ENCODE measurements at places on chromosomes 4 and X. TPM values are rescaled to one million over a fixed set of nuclear protein-coding genes. Genes with fewer than 3 reads are reported as not detected.
A peak's percentile ranks its signal among the peaks of the same experiment; 100 is the strongest.

The ZCCHC12 gene
- not detected for total RNA-seq

The F9 gene
- not detected for total RNA-seq

The PLAC1 gene
- total RNA-seq, result not detected

The ODAM gene
- total RNA-seq, result not detected

The DIPK2B gene
- not detected for total RNA-seq

The PRDM8 gene
- 19.8 TPM for total RNA-seq

The EGFL6 gene
- total RNA-seq, result not detected

The AMBN gene
- total RNA-seq, result not detected

GRCh38 chr4:54473077-54473545, 184.6 kb upstream of the KIT start:
- H3K27ac ChIP-seq, result no peak overlapping the region
- no peaks in the 10 kb centered on the region for H3K27me3 ChIP-seq
- no peak for DNase-seq
- H3K4me3 ChIP-seq, result no peak overlapping the region
- no peaks in the 10 kb centered on the region for H3K36me3 ChIP-seq

DNA sequence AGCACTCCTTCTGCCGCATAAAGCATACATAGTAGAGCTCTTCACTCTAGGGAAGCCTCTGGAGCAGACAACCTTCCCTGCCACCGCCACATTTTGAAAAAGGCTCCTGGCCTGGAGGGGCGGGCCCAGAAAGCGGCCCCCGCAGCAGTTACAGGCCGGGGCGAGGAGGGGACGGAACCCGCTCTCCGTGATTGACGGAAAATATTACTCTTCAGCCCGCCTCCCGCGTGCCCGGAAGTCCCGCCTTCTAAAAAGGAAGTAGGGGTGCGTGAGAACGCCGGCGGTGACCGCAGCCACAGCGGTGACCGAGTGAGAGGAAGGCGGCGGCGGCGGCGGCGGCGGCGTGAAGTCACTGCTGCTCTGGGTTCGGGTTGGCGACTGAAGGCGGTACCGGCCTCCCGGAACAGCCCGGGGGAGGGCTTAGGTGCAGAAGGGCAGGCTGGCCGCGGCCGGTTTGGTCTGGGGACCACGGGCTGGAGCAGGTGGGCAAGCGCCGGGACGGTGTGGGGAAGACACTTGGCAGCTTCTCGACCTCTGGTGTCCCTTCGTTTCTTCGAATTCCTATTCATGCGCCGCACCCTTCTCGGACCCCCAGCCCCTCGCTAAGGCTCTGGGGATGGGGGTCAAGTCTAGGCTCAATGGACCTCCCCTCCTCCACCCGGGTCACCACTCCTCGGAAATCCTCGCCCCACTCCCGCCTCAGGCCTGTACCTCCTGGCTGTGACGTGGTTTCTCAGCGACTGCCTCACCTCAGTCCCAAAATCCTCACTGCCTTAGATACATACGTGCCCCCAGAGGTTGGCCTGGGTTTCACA, at the start of gene HCCS:
TSS of gene HCCS (plus strand) at position 296 of the 815 bp plus-strand sequence. CDS start 729 bp downstream, outside the sequence.
- peak; percentile 82 for DNase-seq
- H3K4me3 ChIP-seq, result peak within 1 kb of the TSS; percentile 86
- peak within 1 kb of the TSS; percentile 93 for H3K27ac ChIP-seq
- no peaks in the 10 kb centered on the region for H3K27me3 ChIP-seq

GRCh38 chr4:57426779-57427395, 316.7 kb upstream of the IGFBP7 start:
- DNase-seq, result peak; percentile 2
- H3K27me3 ChIP-seq, result no peaks in the 10 kb centered on the region
- no peaks in the 10 kb centered on the region for H3K4me1 ChIP-seq

DNA sequence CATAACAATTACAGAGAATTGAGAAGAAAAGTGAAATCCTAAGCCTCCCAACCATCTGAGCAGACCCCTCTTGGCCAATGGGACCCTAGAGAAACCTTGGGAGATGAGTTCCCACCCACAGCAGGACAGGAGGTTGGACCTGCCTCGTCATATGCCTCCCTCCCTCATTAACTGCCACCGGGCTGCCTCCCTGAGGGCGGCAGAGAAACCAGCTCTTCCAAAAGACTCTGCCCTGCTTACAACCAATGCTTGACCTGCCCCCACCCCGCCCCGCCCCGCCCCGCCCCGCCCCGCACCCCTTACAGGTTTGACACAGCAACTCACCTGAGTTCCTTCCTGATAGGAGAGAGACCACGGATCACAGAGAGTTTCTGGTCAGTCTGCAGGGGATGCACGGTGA, 86.1 kb downstream of the ADRA2C start:
- no peaks in the 10 kb centered on the region for H3K4me1 ChIP-seq
- DNase-seq, result no peak
- H3K4me3 ChIP-seq, result no peak overlapping the region
- H3K36me3 ChIP-seq, result no peaks in the 10 kb centered on the region
- no peaks in the 10 kb centered on the region for H3K27me3 ChIP-seq

GRCh38 chrX:144616317-144616716, 631.0 kb upstream of the SPANXN1 start:
- no peaks in the 10 kb centered on the region for H3K27me3 ChIP-seq
- DNase-seq, result no peak
- H3K4me3 ChIP-seq, result no peak overlapping the region
- no peaks in the 10 kb centered on the region for H3K36me3 ChIP-seq

GRCh38 chr4:153764601-153765368, 5.0 kb upstream of the RNF175 start:
- H3K4me3 ChIP-seq, result no peak overlapping the region
- no peak overlapping the region for H3K27ac ChIP-seq
- no peak for DNase-seq

GRCh38 chrX:8404926-8405325, 59.7 kb upstream of the VCX3B start:
- no peak overlapping the region for H3K27ac ChIP-seq
- no peak for DNase-seq
- no peaks in the 10 kb centered on the region for H3K4me1 ChIP-seq
- H3K4me3 ChIP-seq, result no peak overlapping the region

DNA sequence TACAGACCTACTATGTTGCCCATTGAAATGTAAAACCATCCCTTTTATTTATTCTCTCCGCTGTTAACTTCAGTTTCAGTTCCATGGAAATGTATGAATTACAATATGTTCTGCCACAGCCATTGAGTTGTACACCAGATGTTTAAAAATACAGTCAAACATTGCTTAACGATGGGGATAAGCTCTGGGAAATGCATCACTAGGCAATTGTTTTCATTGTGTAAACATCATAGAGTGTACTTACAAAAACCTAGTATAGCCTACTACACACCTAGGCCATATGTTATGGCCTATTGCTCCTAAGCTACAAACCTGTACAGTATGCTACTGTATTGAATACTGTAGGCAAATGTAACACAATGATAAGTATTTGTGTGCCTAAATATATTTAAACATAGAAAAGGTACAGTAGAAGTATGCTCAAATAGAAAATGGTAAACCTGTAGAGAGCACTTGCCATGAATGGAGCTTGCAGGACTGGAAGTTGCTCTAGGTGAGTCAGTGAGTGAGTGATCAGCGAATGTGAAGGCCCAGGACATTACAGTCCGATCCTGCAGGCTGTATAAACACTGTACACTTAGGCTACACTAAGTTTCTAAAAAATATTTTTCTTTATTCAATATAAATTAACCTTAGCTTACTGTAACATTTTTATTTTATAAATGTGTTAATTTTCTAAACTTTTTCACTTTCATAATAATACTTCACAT, 2.7 kb upstream of the PF4V1 start:
- H3K4me1 ChIP-seq, result no peaks in the 10 kb centered on the region
- no peak overlapping the region for H3K27ac ChIP-seq
- no peak overlapping the region for H3K4me3 ChIP-seq
- DNase-seq, result no peak

GRCh38 chr4:166655231-166655630, 579.1 kb downstream of the SPOCK3 start:
- no peaks in the 10 kb centered on the region for H3K4me1 ChIP-seq
- H3K27ac ChIP-seq, result no peak overlapping the region
- no peaks in the 10 kb centered on the region for H3K27me3 ChIP-seq
- no peak for DNase-seq
- no peaks in the 10 kb centered on the region for H3K36me3 ChIP-seq

- no peak overlapping the region for H3K4me3 ChIP-seq
- no peak overlapping the region for H3K27ac ChIP-seq
- H3K4me1 ChIP-seq, result no peaks in the 10 kb centered on the region
- H3K36me3 ChIP-seq, result no peaks in the 10 kb centered on the region
- no peak for DNase-seq
- no peaks in the 10 kb centered on the region for H3K27me3 ChIP-seq
Measured at GRCh38 chr4:120765260-120765680, 157.3 kb downstream of the PRDM5 start.

DNA sequence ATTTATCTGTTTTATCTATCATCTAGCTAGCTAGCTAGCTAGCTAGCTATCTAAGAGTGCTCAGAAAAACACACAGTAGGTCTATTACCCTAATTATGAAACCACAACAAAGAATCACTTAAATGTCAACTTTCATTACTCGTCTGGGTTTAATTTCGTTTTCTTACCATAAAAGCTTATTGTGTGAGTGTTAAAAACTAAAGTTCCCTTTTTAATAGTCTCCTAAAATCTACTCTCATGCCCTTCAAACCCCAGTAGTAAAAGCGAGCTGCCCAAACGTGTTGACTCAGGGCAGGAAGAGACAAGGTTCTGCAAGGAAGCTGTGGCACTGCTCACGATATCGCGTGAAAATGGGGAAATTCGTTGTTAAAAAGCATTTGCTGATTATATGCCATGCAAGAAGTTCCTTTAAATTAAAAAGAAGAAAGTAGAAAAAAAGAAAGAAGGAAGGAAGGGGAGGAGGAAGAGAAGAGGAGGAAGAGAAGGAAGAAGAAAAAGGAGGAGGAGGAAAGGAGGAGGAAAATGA, 595 bp downstream of the MBNL3 start:
- H3K27ac ChIP-seq, result peak overlapping the region; percentile 71
- H3K27me3 ChIP-seq, result no peaks in the 10 kb centered on the region
- peaks cover 44% of the 10 kb centered on the region for H3K4me1 ChIP-seq

- peak; percentile 26 for DNase-seq
- H3K4me3 ChIP-seq, result no peak overlapping the region
- no peak overlapping the region for H3K27ac ChIP-seq
- no peaks in the 10 kb centered on the region for H3K27me3 ChIP-seq
Measured at GRCh38 chr4:74675673-74676279, 118.5 kb downstream of the BTC start.

DNA sequence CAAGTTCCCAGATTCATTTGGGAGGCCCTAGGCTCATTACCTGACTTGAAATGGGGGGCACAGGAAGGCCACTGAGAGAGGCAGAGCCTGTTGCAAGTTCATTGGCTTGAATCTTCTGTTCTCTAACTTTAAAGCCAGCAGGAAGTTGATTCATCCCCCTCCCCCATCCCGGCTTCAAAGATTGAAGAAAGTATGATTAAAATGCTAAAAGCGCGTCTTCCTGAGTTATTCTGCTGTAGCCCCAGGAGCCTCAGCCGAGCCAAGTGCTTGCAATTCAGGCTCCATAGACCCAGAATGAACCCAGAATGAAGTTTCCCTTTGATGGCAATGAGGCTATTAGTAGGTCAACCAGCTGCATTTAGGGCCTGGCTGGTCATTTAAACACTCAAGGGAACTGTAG, 14.7 kb downstream of the CHST7 start:
- H3K4me1 ChIP-seq, result peaks cover 61% of the 10 kb centered on the region
- peak overlapping the region; percentile 6 for H3K4me3 ChIP-seq
- DNase-seq, result peak; percentile 35
- H3K27ac ChIP-seq, result peak overlapping the region; percentile 47

GRCh38 chr4:58983887-58984286, 1873.7 kb upstream of the IGFBP7 start:
- H3K4me3 ChIP-seq, result no peak overlapping the region
- H3K27me3 ChIP-seq, result no peaks in the 10 kb centered on the region
- H3K4me1 ChIP-seq, result no peaks in the 10 kb centered on the region
- no peak overlapping the region for H3K27ac ChIP-seq
- no peak for DNase-seq

DNA sequence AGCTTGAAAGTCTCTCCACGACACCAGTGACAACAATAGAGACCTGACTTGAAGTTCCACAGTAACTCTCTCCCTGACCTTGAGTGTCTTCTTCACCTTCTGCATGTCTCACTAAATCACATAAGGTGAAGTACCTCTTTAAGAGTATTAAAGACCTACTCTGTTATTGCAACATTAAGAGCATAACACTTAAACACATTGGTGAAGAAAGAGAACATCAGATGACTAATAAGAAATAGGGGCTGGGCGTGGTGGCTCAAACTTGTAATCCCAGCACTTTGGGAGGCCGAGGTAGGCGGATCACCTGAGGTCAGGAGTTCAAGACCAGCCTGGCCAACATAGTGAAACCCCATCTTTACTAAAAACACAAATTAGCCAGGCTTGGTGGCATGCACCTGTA, 33.9 kb upstream of the MAPK10 start:
- no peaks in the 10 kb centered on the region for H3K36me3 ChIP-seq
- no peaks in the 10 kb centered on the region for H3K27me3 ChIP-seq
- DNase-seq, result no peak
- no peak overlapping the region for H3K4me3 ChIP-seq
- H3K27ac ChIP-seq, result no peak overlapping the region

GRCh38 chrX:141320801-141321200, 78.5 kb upstream of the SPANXC start:
- H3K4me1 ChIP-seq, result no peaks in the 10 kb centered on the region
- no peaks in the 10 kb centered on the region for H3K36me3 ChIP-seq
- no peak overlapping the region for H3K27ac ChIP-seq
- no peak for DNase-seq

DNA sequence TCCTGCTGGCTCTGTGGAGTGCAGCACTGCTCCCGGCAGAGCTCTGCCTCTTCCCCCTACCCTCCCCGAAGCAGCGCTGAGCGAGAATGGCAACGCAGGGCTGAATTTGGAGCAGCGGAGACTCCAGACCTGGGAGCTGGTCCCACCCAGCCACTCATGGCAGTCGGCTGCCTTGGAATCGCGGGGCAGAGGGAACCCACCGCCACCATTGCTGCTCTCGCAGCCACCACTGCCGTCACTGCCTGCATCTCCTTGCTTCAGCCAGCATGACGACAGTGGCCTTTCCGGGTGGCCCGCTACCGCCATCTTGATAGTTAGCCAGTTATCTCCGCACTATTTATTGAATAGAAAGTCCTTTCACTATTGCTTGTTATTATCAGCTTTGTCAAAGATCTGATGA, 321.5 kb upstream of the POU3F4 start:
- no peak overlapping the region for H3K27ac ChIP-seq
